ENCODE measurements at places on chromosomes 2 and 18.

DNA sequence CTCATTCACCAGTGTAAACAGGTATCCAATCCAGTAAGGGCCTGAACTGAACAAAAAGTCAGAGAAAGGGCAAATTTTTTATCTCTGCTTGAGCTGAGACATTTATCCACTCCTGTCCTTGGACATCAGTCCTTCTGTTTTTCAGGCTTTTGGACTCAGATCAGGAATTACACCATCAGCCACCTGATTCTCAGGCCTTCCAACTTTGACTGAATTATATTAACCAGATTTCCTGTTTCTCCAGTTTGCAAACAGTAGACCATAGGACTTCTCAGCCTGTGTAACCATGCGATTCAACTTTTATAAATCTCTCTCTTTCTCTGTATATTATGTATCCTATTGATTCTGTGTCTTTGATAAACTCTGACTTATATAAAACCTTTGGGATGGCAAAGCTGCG is 289.3 kb upstream of the CDH2 start:
- DNase-seq: no peak

DNA sequence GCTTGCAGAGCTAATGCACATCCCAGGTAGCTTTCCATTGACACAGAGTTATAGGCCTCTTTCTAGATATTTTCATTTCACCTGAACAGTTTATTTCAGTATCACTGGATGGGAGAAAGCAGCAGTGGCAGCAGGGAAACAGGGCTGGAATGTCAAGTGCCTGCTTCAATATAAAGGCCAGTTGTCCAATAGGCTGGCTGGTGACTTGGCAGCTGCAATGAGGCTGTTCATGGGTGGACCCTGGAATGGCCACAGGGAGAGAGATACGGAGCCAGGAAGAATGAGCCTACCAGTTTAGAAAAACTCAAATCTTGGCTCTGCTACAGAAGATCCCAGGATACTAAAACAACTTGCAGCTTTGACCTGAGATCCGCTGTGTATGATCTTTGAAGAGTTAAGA is 185.0 kb downstream of the BCL11A start:
- no peak for DNase-seq

- DNase-seq: no peak
Measured at GRCh38 chr2:15141211-15141610, 419.9 kb downstream of the NBAS start.

DNA sequence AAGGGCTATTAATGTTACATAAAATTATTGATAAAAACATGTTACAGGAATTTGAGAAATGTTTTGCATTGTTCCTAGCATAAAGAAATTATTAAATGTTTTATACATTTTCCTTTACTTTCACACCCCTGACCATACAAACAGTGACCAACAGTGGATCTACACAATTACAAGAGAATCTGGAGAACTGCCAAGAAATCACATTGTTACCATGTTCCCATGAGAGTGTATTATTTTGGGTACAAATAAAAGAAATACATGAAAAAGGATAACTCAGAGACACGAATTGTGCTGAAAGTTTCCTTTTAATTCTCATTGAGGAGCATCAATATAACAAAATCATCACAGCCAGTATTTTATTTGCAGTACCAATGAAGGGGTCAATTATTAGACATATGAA is 150.1 kb downstream of the WDPCP start:
- DNase-seq: no peak

GRCh38 chr2:134420259-134420658 is 166.4 kb downstream of the MGAT5 start:
- DNase-seq: no peak

- no peak for DNase-seq
Measured at GRCh38 chr2:171294608-171295007, 133.9 kb upstream of the TLK1 start.

GRCh38 chr2:41488888-41489287 is 558.9 kb upstream of the PKDCC start:
- no peak for DNase-seq

DNA sequence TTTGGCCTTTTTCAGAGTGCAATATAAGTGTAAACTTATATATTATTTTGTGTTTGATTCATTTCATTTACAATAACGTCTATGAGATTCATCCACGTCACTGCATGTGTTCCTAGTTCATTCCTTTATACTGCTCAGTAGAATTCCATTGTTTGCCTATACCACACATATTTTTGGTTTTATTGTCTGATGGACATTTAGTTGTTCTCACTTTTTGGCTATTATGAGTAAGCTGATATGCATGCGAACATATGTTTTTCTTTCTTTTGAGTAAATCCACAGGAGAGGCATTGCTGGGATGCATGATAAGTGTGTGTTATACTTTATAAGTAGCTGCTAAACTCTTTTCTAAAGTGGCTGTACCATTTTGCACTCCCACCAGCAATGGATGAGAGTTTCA is 314.8 kb upstream of the HS6ST1 start:
- DNase-seq: no peak

DNA sequence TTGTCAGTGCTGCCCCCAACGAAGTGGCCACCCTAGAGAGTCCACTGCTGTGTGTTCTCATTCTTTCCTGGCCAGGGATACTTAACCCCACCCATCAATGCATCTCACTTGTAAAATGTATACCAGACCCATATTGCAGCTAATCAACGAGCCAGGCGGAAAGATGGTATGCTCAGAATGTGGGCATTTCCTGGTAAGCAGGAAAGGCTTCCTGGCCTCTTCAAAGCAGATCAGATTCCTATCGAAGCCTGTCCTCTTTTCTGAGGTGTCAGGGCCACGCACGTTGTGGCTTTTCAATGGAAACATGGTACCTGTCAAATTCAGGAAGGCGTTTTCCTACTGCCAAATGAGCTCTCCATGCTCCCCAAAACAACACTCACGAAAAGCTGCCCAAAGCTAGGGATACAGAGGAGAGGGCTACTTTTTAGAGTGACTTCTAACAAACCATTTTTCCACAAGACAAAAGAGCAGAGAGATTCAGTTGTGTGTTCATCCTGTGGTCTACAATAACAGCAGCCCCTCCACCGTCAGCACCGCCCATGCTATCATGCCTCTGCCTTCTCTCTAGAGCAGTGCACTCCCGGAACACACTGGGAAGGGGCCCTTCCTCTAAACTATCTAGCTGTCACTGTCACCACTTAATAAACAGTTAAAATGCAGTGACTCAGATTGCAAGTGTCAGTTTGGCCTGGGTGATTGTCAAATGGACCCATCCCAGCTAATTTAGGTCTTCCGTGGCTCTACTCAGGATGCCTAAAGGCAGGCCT is 535.1 kb downstream of the RNF144A start:
- no peak for DNase-seq

GRCh38 chr18:75071484-75071785 is 137.5 kb downstream of the PTGR3 start:
- DNase-seq: no peak

- no peak for DNase-seq
Measured at GRCh38 chr2:239835056-239835455, 190.1 kb downstream of the NDUFA10 start.

DNA sequence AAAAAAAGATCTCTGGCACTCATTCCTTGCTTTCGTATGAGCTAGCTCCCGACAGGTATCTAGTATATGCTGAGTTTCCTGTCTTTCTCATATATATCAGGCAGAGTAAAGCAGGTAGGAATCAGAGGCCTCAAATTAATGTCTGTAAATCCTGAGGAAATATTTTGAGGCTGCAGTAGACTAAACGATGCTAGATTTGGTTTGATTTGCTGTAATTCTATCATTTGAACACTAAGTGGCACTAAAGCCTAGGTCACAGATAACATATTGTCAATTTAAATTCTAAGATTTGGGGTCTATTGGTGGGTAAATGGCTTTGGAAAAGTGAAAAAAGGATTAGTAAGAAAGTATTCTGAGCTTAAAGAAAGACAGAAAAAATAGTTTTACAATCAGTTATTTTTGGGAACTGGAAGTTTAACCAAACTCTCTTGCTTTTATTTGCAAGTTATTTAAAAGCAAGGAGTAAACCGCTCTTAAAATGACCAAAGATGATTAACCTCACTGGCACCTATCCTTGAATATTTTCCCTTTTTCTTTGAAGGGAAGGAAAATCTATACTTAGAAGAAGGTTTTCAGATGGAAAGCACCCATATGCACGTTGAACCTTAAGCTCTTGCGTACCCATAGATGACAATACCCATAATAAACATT is 37.6 kb upstream of the SLC4A10 start:
- no peak for DNase-seq

GRCh38 chr2:142445551-142446072 is 314.8 kb upstream of the LRP1B start:
- no peak for DNase-seq

DNA sequence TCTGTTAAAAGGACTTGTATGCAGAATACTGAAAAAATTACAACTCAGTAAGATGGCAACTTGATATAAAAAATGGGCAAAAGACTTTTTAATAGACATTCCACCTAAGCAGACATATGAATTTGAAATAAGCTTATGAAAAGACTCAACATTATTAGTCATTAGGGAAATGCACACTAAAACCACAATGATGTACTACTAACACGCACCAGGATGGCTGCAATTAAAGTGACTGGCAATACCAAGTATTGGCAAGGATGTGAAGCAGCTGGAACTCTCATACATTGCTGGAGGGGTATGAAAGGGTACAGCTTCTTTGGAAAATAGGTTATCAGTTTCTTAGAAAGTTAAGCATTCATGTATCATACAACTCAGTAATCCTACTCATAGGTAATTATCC is 3.2 kb upstream of the ENOSF1 start:
- no peak for DNase-seq

- DNase-seq: no peak
Measured at GRCh38 chr18:26003356-26003755, 87.1 kb downstream of the SS18 start.

DNA sequence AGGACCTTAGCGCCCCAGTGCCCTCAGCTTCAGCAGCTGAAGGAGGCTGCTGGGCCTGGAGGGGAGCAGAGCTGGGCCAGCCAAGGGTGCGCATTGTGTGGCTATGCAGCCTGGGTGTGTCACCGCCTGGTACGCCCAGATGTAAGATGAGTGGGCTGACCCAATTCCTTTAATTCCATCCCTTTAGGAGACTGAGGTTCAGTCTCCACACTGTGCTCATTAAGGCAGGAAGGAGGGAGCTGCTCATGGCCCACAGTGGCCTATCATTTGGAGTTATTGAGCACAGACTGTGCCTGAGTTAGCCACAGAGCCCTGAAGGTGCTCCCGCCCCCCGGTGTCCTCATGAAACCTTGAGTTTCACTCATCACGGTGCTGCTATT is 194.1 kb upstream of the GLI2 start:
- DNase-seq: no peak

- DNase-seq: no peak
Measured at GRCh38 chr2:38214209-38214717, 138.3 kb upstream of the CYP1B1 start.

DNA sequence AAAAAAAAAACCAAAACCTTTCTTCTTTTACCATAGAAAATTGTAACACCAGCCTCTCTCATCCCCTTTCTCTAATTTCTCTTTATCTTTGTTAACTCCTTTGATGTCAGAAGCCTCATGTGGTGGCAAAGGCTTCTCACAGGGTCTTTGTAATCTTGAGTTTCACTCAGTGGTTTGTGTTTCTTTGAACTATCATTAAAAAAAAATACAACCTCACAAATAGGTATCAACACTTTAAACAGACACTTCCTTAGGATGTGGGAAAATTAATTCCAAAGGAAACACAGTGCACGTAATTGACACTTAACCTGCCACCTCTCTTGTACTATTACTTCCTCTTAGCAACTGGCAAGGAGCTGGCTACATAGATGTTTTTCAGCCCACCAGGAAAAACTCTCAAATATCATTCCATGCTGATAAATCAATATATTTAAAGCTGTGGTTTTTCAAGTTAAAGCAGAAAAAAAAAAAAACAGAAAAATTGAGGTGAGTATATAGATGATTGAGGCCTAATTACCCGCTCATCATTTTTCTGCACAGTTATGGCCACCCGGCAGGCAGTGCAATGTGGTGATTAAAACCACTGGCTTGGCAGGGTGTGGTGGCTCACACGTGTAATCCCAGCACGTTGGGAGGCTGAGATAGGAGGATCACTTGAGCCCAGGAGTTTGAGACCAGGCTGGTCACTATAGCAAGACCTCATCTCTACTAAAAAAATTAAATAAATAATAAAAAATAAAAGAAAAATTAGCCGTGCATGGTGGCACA is 193.5 kb downstream of the MYO3B start:
- no peak for DNase-seq

GRCh38 chr2:29628862-29629261 is 292.5 kb downstream of the ALK start:
- DNase-seq: no peak

DNA sequence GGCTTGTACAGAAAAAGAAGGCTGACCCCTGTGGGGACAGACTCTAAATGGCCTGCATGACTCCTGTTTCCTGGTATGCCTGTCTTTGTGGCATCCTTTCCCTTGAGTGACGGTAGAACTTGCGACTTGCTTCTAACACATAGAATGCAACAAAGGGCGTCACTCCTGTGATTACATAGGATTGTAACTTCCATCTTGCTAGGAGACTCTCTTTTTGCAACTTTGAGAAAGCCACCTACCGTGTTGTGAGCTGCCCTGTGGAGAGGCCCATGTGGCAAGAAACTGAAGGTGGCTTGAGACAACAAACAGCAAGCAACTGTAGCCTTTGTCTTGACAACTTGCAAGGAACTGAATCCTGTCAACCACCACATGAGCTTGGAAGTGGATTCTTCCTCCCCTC is 46.5 kb downstream of the THNSL2 start:
- no peak for DNase-seq

GRCh38 chr2:145930318-145930717 is 1410.4 kb upstream of the ZEB2 start:
- DNase-seq: no peak

DNA sequence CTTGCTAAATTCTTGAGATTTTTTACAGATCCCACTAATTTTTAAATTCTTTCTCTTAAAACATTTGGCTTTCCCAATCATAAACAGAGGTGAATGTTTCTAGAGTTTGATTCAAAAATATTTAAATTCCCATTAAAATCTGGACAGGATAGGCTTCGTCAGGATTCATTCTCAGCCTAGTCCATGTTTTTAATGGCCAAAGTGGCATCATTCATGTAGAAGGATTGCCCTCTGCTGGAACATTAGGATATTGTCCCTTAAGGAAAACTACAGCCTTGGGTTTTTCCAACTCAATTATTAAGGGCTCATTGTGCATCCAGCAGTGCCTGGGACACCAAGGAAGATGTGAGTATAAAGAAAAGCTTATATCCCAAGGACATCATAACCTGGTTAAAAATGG is 71.7 kb downstream of the TPGS2 start:
- peak; percentile 38 for DNase-seq

GRCh38 chr2:158740127-158740526 is 55.0 kb upstream of the DAPL1 start:
- no peak for DNase-seq

GRCh38 chr2:223668302-223668998 is 66.3 kb upstream of the SCG2 start:
- no peak for DNase-seq

- peak; percentile 76 for DNase-seq
Measured at GRCh38 chr2:186848873-186849578, at the start of gene ZSWIM2. ZSWIM2 (minus strand) TSS chr2:186849170; CDS start chr2:186849130, 40 bp downstream.

GRCh38 chr2:210169516-210170195 is 1.6 kb downstream of the KANSL1L start:
- no peak for DNase-seq

- no peak for DNase-seq
Measured at GRCh38 chr18:46211816-46212215, 107.6 kb downstream of the HAUS1 start.

GRCh38 chr18:50737127-50737526 is 82.7 kb downstream of the MRO start:
- no peak for DNase-seq

GRCh38 chr18:48732767-48733424 is 194.1 kb downstream of the CTIF start:
- DNase-seq: no peak

Measured in NCI-H2107 (cell line).